ENCODE measurements at places on chromosomes 7 and 10.

DNA sequence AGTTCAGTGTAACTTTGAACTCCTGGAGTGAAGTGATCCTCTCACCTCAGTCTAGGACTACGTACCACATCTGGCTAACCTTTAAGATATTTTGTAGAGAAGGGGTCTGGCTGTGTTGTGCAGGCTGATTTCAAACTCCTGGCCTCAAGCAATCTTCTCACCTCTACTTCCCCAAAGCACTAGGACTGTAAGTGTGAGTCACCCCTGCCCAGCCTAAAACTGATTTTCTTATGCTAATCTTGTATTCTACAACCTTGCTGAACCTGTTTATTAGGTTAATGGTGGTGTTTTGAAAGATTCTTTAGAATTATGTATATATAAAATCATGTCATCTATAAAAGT lies 58.0 kb downstream of the LCOR start:
- H3K4me3 ChIP-seq = no peak overlapping the region
- peaks cover 9% of the 10 kb centered on the region for H3K4me1 ChIP-seq
- DNase-seq = peak; percentile 7
- peak overlapping the region; percentile 13 for H3K27ac ChIP-seq

DNA sequence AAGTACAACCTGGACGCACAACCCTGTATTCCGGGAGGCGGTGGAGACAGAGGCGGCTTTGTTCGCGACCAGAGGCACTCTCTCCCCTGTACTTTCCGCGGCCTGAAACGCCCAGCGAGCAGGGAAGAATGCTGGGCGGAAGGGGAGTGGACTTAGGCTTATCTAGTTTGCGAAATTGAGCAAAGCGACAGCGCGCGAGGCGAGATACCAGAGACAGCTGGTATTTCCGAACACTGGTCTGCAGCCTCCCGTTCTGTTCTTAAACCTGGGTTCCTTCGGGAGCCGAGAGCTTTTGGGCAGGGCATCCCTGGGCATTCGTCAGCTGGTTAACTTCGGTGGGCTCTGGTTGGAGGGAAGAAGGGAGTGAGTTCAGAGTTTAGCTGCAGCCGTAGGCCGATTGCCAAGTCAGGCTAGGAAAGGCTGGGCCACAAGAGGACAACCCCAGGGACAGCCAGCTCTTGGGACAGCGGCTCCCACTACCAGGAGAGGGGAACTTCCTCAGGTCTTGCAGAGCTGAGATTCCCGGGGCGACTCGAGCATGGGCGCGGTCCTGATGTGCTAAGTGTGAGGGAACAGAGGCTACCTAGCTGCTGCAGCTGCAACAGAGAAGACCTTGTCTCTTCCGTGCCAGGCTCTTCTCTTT lies 3.9 kb downstream of the HMX3 start:
- peak; percentile 74 for DNase-seq
- no peak overlapping the region for H3K27ac ChIP-seq
- H3K36me3 ChIP-seq = no peaks in the 10 kb centered on the region
- H3K4me1 ChIP-seq = peaks cover 16% of the 10 kb centered on the region
- no peak overlapping the region for H3K4me3 ChIP-seq

DNA sequence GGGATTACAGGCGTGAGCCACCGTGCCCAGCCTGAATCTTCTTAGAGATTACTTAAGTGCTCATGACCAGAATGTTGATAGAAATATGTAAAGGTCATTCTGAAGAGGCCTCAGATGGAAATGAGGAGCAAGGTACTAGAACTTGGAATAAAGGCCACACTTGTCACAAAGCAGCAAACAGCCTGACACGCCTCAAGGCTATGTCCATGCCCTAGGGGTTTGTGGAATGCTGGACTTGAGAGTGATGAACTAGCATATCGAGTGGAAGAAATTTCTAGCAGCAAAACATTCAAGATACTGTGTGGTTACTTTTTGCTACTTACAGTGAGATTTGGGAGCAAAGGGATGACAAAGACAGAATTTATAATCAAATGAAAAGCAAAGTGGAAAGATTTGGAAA lies 39.0 kb downstream of the ZNF438 start:
- H3K27me3 ChIP-seq = no peaks in the 10 kb centered on the region
- no peak for DNase-seq
- no peaks in the 10 kb centered on the region for H3K4me1 ChIP-seq
- no peaks in the 10 kb centered on the region for H3K36me3 ChIP-seq
- H3K4me3 ChIP-seq = no peak overlapping the region
- H3K27ac ChIP-seq = no peak overlapping the region

DNA sequence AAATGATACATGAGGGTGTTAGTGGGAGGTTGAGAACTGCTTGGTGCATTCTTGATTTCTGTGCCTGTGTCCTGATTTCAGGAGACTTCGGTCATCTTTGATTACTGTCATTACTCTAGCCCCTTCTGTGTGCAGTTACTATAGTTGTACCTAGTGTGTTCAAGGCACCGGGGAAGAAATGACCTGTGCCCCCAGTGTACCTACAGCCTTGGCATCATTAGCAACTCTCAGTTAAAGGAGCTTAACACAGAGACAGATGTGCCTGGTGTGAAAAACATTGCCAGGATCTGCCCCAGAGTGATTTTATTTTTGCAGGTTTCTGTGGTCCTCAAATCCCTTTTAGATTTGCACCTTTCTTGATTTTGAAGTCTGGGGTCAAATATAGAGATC lies 62.2 kb downstream of the ARID5B start:
- peaks cover 69% of the 10 kb centered on the region for H3K4me1 ChIP-seq
- no peaks in the 10 kb centered on the region for H3K36me3 ChIP-seq
- DNase-seq = no peak

GRCh38 chr7:125391921-125392320 lies 462.3 kb upstream of the POT1 start:
- no peaks in the 10 kb centered on the region for H3K27me3 ChIP-seq
- DNase-seq = peak; percentile 25
- H3K36me3 ChIP-seq = no peaks in the 10 kb centered on the region
- H3K27ac ChIP-seq = no peak overlapping the region

DNA sequence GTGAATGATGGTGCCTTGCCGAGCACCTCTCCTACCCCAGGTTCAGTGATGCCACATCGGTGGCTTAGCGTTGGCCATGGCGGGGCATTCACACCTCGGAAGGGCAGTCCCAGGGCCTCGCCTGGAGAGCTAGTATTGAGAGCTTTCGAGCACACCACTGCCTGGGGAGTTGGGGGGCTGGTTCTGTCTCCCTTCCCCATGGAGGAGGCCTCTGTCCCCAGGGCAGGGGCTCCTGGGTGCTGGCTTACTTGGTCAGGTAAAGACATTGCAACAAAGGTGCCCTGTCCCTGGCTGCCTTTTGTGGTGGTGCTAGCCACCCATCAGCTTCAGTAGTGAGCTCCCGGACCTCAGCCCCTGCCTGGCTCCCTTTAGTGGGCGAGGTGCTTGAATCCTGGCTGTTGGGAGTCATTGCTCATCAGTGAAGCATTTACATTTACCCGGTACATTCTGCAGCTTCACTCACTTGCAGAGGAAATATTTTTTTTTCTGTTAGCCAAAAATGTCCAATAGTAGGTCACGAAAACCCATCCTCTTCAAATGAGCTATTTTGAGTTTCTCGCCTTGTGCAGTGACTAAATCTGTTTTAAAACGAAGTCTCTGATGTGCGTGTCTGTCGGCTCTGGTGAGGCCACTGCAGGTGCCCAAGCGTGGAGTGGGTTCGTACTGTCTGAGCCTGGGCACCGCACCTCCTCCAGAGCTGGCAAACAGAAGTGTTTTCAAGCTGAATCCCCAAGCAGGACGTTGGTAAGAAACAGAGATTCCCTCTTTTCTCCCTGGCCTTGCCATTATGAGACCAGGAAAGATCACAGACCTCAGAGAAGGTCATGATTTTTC lies 95.5 kb downstream of the INPP5A start:
- H3K4me3 ChIP-seq = no peak overlapping the region
- no peaks in the 10 kb centered on the region for H3K36me3 ChIP-seq
- no peak overlapping the region for H3K27ac ChIP-seq
- H3K27me3 ChIP-seq = no peaks in the 10 kb centered on the region
- H3K4me1 ChIP-seq = peaks cover 30% of the 10 kb centered on the region
- no peak for DNase-seq

- no peaks in the 10 kb centered on the region for H3K27me3 ChIP-seq
- no peak overlapping the region for H3K4me3 ChIP-seq
- no peak for DNase-seq
- H3K4me1 ChIP-seq = peaks cover 34% of the 10 kb centered on the region
- no peaks in the 10 kb centered on the region for H3K36me3 ChIP-seq
- H3K27ac ChIP-seq = peak overlapping the region; percentile 87
Observed at GRCh38 chr7:101589052-101589451, 40.0 kb downstream of the MYL10 start.

DNA sequence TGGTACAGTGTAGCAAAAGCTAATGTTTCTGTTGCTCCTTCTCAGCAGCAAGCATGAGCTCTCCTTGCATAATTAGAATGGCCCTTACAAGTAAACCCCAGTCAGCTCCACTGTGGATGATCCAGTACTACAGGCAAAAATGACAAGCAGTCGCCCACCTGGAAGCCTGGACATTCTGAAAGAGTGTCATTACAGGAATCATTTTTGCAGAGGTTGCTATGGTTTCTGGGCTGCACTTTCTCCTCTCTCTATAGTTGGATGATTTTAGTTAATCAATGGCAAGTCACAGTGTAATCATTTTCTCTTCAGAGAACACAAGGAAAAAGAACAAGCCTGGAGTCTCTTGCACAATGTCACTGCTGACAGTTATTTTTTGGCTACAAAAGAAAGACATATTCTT lies 102.9 kb upstream of the MYO3A start:
- no peak overlapping the region for H3K27ac ChIP-seq
- no peaks in the 10 kb centered on the region for H3K36me3 ChIP-seq
- no peak for DNase-seq

DNA sequence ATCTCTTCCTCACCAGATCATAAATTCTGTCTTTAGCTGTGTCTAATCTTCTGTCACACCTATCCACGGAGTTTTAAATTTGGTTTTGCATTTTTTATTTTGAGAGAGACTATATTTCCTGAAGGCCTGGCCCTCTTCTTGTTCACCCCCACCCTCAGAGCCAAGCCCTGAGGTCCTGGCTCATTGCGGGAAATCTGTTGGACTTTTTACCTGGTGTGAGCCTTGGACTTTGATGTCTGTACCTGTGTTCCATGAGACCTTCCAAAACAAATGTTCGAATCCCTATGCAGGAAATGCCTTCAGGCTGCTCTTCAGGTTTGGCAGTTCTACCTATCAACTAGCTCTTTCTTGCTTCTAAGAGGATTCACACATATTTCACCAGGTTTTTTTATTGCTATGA lies 175.2 kb upstream of the GRB10 start:
- H3K27me3 ChIP-seq = no peaks in the 10 kb centered on the region
- no peak overlapping the region for H3K4me3 ChIP-seq
- no peak for DNase-seq
- peak overlapping the region; percentile 77 for H3K27ac ChIP-seq

GRCh38 chr10:43055991-43056567 lies 20.8 kb upstream of the RET start:
- H3K27me3 ChIP-seq = peaks cover 6% of the 10 kb centered on the region
- no peaks in the 10 kb centered on the region for H3K36me3 ChIP-seq
- DNase-seq = no peak
- H3K27ac ChIP-seq = no peak overlapping the region
- H3K4me1 ChIP-seq = no peaks in the 10 kb centered on the region
- no peak overlapping the region for H3K4me3 ChIP-seq

DNA sequence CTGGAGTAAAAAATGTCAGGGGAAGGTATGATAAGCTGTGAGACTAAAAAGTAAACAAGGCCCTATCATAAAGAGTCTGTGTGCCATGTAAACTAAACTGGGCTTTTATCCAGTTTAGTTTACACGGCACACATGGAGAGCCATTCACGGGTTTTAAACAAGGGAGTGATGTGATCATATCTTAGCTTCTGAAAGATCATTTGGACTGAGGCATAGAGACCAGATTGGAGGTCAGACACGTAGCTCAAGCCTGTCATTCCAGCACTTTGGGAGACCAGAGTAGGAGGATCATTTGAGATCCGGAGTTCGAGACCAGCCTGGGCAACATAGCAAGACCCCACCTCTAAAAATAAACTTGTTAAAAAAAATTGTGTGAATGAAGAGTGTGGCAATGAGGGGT lies 50.1 kb downstream of the SKIDA1 start:
- DNase-seq = no peak
- no peaks in the 10 kb centered on the region for H3K36me3 ChIP-seq
- H3K4me3 ChIP-seq = no peak overlapping the region
- no peaks in the 10 kb centered on the region for H3K4me1 ChIP-seq

GRCh38 chr10:101650863-101651262 lies 44.1 kb downstream of the FBXW4 start:
- H3K4me3 ChIP-seq = no peak overlapping the region
- H3K36me3 ChIP-seq = no peaks in the 10 kb centered on the region
- no peak overlapping the region for H3K27ac ChIP-seq
- H3K4me1 ChIP-seq = no peaks in the 10 kb centered on the region
- H3K27me3 ChIP-seq = no peaks in the 10 kb centered on the region
- no peak for DNase-seq

DNA sequence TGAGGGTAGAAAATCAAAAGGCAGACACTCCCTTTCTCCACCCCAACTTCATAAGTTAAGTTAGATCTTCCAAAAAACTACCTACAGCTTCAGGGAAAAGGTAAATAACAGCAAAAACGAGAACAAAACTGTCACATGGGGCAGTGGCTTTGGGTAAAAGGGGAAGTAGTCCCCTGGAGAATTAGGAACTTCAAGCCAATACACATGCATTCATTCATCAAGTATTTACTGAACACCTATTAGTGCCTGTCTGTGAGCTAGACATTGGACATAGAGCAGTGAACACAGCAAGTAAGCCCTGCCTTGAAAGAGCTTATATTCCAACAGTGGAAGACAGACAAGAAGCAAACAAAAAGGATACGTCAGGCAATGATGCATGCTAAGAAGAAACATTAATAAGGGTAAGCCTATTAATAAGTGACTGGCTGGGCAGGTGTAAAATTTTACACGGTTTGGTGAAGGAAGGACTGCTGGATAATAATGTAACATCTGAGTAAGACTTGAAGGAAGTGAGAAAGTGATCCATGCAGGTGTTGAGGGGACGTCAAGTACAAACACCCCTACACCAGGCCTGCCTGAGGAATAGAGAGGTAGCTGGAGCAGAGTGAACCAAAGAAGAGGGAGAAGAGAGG lies 69.6 kb upstream of the RAPGEF5 start:
- no peaks in the 10 kb centered on the region for H3K36me3 ChIP-seq
- no peak overlapping the region for H3K4me3 ChIP-seq
- no peak for DNase-seq
- no peaks in the 10 kb centered on the region for H3K27me3 ChIP-seq
- H3K4me1 ChIP-seq = no peaks in the 10 kb centered on the region

- H3K4me1 ChIP-seq = peaks cover 8% of the 10 kb centered on the region
- no peaks in the 10 kb centered on the region for H3K27me3 ChIP-seq
- H3K36me3 ChIP-seq = no peaks in the 10 kb centered on the region
- peak overlapping the region; percentile 71 for H3K4me3 ChIP-seq
- H3K27ac ChIP-seq = peak overlapping the region; percentile 93
Observed at GRCh38 chr7:25951414-25952260, 200.4 kb upstream of the NFE2L3 start.

GRCh38 chr10:24790599-24790998 lies 66.9 kb upstream of the ARHGAP21 start:
- no peaks in the 10 kb centered on the region for H3K36me3 ChIP-seq
- H3K27me3 ChIP-seq = no peaks in the 10 kb centered on the region
- H3K4me1 ChIP-seq = no peaks in the 10 kb centered on the region
- H3K27ac ChIP-seq = no peak overlapping the region
- H3K4me3 ChIP-seq = no peak overlapping the region
